ENCODE measurements at places on chromosomes 1 and 21. TPM values are rescaled to one million over a fixed set of nuclear protein-coding genes. Genes with fewer than 3 reads are reported as not detected.

The TIMM17A gene
- 34.7 TPM for total RNA-seq

The LHX8 gene
- total RNA-seq, result 1.9 TPM

The FCRL1 gene
- total RNA-seq, result not detected

The OR6N1 gene
- total RNA-seq, result not detected

DNA sequence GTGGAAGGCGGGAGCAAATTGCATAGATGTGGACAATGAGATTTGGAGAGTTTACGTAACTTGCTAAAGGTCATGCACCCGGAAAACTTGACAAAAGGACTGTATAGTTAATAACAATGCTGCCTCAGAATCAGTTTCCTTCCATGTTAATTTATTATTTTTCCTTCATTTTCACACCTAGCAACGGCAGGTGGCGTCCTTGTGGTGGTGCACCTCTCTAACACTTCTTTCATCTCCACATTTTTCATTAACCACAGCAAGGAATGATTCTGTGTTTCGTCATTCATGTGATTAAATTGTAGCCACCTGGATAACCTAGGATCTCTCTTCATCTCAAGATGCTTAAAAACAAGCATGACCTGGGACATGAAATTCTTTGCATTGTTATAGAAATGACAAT lies 2133.0 kb downstream of the NCAM2 start:
- H3K36me3 ChIP-seq, result no peaks in the 10 kb centered on the region
- H3K4me1 ChIP-seq, result no peaks in the 10 kb centered on the region
- no peak overlapping the region for H3K4me3 ChIP-seq

GRCh38 chr1:84006591-84006990 lies 7.7 kb upstream of the TTLL7 start:
- no peaks in the 10 kb centered on the region for H3K4me1 ChIP-seq
- H3K4me3 ChIP-seq, result no peak overlapping the region
- no peaks in the 10 kb centered on the region for H3K36me3 ChIP-seq
- H3K27ac ChIP-seq, result no peak overlapping the region

- no peaks in the 10 kb centered on the region for H3K27me3 ChIP-seq
- no peak for DNase-seq
- no peaks in the 10 kb centered on the region for H3K4me1 ChIP-seq
- no peak overlapping the region for H3K4me3 ChIP-seq
- no peaks in the 10 kb centered on the region for H3K36me3 ChIP-seq
Observed at GRCh38 chr21:46161633-46162592, 6.5 kb upstream of the FTCD start.

- peak within 1 kb of the TSS; percentile 71 for H3K4me3 ChIP-seq
- H3K36me3 ChIP-seq, result no peaks in the 10 kb centered on the region
- peaks cover 23% of the 10 kb centered on the region for H3K4me1 ChIP-seq
- no peaks in the 10 kb centered on the region for H3K27me3 ChIP-seq
- peak within 1 kb of the TSS; percentile 79 for H3K27ac ChIP-seq
- peak; percentile 52 for DNase-seq
Observed at GRCh38 chr21:42218836-42219605, at the start of gene ABCG1. ABCG1 (plus strand) TSS chr21:42219140; CDS start chr21:42219263, 123 bp downstream.

- peaks cover 18% of the 10 kb centered on the region for H3K36me3 ChIP-seq
- H3K4me1 ChIP-seq, result no peaks in the 10 kb centered on the region
- no peak overlapping the region for H3K27ac ChIP-seq
- H3K27me3 ChIP-seq, result no peaks in the 10 kb centered on the region
- DNase-seq, result no peak
Observed at GRCh38 chr1:53957194-53957818, 11.2 kb downstream of the LRRC42 start.
